NT2/D1 (cell line): ENCODE measurements at places on chromosomes 6 and 20.

DNA sequence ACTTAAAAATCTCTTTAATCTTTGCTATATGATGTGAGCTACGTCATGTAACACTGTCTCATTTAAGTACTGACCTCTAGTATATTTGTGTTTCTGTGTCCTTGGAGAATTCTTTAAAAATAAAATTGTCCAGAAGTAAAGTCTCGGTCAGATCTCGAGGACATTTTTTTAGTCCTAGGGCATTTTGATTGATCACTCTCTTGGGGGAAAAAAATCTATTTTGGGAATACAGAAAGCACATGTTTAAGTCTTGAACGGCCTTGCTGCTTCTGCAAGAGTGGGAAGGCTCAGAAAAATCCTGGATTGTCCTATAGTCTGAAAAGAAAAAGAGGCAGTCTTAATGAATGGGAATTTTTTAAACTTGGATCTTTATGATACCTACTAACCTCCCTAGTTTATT is 234.3 kb downstream of the UTRN start:
- DNase-seq = no peak

DNA sequence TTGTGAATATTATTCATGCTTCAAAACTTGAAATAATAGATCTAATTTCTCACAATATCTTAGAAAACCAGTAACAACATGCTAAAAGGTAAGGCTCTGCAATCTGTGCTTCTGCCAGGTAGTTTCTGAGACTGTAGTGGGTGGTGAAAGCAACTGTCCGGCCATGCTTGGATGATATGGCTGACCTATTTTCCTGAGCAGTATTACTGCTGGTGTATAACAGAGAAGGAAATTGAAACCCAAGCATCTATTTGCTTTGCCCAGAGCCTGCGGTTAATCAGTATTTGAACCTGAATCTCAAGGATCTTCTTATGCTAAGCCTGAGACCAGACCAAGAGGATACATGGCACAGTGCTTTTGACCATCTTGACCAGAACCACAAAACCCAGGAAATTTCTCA is 563.8 kb downstream of the COL12A1 start:
- no peak for DNase-seq

DNA sequence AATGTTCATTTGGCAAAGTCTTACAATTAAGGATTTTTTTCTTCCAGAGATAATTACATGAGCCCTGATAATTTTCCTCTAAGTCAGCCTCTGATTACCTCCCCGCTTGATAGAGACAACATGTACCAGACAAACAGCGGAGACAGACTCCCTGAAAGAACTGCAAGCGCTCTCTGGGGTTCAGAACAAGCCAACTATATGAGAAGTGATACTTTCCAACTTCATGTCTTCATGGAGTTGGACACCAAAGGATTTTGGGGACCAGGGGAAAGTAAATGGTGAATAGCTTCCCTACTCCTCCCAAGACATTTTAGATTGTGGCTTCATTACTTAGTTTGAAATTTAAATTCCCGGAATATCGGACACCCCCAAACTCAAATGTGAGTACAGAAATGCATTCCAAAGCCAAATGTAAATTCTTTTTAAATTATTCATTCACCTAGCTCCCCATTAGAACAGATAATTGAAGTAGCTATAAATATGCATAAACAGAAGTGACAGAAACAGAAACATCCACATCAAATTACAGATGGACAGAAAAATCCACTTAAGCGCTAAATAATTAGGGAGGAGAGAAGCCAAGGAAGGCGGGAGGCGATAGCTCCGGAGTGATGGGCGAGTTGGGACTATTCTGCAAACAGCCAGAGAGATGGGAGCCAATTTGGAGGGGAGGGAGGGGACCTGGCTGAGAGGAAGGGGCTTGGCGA is 129.7 kb upstream of the AKAP12 start:
- no peak for DNase-seq

DNA sequence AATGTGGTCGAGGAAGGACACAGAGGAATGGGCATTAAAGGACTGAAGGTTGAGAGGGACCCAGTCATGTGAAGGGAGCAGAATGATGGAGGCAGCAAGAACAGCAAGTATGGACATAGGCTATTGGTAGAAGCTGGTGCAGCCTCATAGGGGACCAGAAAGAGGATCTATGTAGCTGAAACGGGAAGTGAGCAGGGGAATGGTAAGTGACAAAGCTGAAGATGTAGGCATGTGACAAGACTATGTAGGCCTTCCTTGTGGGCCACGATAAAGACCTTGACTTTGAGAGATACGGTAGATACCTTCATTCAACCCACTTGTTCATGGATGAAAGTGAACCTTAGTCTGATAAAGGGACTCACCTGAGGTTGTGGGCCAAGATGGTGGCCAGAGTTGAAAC is 3.5 kb downstream of the CTNNBL1 start:
- DNase-seq = no peak

- DNase-seq = no peak
Observed at GRCh38 chr20:44858606-44859360, 26.7 kb upstream of the YWHAB start.

DNA sequence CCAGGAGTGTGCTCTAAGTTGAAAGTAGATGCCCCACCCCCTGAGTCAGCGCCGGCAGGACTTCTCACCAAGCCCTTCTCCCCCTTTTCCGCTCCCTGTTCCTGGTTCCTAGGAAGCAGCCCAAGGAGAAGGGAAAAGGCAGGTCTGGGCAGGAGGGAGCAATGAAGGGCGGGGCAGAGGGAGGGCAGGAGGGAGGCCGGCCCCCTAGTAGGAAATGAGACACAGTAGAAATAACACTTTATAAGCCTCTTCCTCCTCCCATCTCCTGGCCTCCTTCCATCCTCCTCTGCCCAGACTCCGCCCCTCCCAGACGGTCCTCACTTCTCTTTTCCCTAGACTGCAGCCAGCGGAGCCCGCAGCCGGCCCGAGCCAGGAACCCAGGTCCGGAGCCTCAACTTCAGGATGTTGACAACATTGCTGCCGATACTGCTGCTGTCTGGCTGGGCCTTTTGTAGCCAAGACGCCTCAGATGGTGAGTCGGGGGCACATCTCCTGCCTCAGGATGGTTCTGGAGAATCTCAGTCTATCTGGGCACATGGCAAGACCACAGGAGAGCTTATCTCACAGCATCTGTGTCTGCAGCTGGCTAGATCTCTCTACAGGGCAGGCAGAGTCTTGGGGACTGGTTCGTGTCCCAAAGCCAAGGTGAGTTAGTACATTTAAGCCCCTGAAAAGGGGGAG is at the start of gene PROCR:
Gene PROCR, plus strand, starts transcription at position 320 of the 681 bp plus-strand sequence. Its CDS starts 83 bp downstream, at position 403.
- DNase-seq = peak; percentile 63

DNA sequence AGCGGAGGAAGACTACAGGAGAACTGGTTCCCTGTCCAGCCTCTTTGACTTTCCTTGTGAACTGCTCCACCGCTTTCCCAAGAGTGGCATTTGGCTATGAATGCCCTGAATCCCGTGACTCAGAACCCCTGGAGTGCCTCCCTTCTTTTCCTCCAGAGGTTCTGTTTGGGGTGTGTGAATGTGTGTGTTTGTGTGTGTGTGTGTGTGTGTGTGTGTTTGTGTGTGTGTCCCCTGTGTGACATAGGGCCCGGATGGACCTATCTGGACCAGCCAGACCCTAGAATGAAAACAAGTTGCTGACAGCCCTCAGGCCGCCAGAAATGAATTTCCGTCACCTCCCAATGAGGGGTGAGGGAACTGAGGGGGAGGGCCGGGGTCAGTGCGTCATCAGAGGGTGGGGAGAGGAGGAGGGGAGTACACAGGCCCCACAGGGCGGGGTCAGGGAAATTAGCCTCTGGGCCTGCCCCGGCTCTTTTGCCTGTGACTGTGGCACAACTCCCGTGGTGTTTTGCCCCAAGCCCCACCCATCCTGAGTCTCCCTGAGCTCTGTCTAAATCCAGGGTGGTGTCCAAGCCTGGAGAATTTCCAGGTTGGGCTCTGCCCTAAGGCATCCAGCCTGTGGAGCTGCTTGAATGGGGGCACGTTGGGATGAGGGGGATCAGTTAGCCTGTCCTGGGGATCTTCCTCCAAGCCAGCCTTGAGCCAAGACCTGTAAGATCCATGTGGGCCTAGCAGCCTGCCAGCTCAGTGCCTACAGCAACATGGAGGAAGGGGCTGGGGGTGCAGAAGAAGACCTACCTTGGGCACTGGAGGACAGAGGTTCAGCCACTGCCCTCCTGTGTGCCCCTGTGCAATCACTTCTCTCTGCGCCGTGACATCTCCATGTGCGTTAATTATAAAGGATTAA is 15.2 kb upstream of the MRPS18A start:
- DNase-seq = peak; percentile 91

GRCh38 chr20:62827311-62828038 is 10.6 kb downstream of the COL9A3 start:
- DNase-seq = no peak

DNA sequence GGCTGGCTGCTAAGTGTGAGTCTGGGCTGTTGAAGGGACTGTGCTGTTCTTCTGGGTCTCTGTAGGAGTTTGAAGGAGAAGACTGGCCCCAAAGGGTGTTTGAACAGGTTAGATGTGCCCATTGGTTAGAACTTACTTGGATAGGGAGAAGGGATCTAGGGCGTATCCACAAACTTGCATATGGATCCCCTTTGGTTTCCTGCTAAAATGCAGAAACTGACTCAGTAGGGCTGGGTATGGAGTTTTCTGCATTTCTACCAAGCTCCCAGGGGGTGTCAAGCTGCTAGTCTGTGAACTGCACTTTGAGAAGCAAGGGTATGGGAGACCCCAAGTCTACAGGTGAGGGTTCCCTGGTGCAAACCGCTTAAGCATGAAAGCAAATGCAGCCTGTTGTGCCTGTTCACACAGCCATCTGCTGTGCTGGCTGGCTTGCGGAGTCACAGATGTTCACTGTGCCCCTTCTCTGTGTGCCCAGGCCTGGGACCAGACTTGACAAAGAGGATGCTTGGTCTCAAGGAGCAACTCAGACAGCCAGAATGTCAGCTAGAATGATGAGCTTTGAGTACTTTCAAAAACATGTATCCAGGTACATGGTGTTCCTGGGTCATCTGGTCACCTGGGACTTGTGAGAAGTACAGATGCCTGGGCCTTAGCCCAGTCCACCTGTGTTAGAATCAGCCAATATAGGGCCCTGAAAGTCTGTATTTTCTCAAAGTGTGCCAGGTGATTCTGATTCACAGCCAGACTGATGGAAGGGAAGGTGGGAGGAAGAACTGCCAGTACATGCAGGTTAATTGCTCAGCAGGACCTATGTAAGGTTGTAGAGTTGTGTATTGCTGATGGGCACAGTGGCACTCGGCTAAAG is 7.4 kb downstream of the PPP1R16B start:
- DNase-seq = no peak

DNA sequence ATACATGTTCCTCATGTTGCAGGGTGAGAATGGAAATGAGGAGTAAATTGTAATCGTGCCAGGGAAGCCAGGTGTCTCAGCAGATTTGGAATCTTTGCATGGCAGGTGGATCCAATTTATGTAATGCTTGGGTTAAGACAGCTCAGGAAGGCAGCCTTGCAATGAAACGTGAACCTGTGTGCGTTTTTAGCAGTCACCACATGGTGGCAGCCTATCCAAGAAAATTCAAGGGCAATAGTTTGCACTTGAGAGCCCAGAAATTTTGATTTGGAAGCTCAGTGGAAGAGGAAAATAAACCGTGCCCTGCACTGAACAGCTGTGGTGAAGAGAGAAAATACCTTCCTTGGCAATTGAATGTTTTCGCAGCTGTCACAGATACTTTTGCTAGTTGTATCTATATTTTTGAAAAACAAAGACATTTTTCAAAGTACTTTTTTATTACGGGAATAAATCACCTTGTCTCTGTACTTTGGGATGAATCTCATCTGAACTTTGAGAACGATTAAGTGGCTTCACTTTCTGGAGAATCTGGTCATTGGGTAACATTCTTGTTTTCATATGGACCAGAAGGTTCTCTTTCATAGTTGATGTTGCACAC is 26.5 kb downstream of the MTHFD1L start:
- DNase-seq = peak; percentile 44

DNA sequence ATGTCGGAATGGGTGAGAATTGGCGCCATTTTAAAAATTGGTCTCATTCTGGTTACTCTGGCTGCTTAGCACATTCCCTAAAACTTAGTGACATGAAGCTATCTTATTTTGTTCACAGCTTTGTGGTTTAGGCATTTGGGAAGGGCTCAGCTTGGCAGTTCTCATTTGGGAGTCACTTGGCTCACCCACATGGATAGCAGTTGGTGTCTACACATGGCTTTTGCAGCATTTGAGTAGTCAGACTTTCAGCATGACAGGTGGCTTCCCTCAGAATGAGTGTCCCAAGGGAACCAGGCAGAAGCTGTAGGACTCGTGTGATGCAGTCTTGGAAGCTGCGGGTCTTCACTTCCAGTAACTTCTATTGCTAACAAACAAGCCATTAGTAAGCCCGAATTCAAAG is 64.6 kb downstream of the UST start:
- DNase-seq = no peak

- no peak for DNase-seq
Observed at GRCh38 chr6:151289399-151290007, 49.7 kb downstream of the AKAP12 start.

DNA sequence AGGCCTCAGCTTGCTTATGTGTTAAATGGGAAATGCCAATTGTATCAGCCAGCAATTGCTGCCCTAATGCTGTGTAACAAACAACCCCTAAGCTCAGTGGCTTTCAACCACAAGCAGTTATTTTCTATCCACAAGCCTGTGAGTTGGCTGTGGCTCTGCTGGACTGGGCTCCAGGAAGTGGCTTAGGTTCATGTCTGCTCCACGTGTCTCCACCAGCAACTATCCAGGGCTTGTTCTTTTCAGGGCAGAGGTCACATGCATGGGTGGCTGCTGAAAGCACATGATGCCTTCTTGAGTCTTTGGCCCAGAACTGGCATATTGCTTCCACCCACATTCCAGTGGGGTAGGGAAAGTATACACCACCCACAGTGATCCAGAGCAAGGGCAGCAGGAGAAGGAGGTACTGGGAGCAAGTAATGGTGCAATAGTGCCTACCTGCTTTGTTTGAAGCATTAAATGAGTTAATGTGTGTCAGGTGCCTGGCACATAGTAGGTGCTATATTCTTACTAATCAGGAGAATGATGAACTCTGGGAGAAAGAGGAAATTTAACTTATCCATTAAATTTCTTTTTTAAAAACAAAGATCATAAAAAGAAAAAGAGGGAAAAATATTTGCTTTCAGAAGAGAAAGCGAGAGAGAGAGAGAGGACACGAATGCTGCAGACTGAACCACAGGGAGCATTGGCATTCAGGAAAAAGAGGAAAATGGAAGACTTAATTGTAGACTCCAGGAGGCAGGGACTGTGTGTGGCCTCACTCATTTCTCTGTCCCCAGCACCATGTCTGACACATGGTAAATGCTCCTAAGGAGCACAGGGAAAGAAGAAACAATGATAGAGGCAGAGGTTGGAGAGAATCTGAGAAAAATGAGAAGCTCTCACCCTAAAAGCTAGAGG is 25.2 kb upstream of the RNF24 start:
- no peak for DNase-seq

GRCh38 chr6:112846681-112847080 is 499.6 kb downstream of the RFPL4B start:
- no peak for DNase-seq

GRCh38 chr6:108989700-108990099 is 104.9 kb downstream of the SESN1 start:
- no peak for DNase-seq

GRCh38 chr6:45254253-45254652 is 73.9 kb upstream of the RUNX2 start:
- no peak for DNase-seq

DNA sequence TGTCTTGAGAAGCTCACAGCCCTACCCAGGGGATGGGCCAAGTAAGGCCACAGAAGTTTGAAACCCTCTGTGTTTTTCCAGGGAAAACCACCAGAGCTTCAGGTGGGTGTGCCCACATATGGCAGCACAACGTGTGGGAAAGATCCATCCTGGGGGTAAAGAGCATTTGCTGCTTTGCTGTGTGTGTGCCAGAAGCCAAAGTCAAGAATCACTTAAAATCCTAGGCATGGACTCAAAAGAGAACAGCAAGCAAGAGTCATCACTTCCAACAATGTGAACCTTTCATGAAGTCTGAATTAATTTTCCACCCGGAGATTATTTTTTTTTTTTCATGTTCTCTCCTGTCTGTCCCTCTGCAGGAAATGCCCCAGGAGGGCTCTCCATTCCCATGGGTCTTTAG is 308.2 kb upstream of the SGK1 start:
- no peak for DNase-seq
